ENCODE measurements at places on chromosomes 16 and 17.

DNA sequence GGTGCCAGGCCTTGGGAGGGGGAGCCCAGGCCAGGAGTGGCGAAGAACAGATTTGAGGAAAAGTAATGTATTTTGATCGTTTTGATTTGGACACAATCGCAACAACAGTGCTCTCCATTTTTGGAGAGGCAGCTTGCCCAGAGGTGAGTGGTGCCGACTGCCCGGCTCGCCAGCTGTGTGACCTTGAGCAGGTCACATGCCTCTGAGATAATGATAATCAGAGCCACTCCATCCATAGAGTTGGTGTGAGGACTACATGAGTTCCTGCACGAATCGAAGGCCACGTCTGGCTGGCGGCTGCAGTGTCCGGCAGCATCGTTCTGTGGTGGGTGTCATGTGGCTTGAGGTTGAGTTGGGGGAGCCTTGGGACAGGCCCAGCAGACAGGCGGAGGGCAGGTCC lies 20.7 kb downstream of the LLGL2 start:
- no peak for DNase-seq

DNA sequence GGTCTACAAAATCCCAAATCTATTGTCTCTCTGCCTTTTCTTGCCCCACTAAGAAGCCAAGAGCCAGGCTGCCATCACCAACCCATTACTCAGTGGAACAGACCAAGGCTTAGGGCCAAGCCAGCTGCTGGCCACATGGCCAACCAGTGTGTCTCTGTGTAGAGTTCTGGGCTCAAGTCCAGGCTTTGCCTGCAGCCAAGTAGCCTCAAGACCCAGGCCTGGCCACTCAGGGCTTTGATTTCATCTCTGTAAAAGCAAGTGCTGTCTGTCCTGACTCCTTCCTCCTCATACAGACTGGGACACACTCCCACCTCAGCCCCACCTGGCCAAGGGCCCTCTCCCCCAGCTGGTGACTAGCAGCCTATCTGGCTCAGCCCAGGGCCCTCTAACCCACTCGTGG lies 14.6 kb downstream of the SREBF1 start:
- no peak for DNase-seq

GRCh38 chr17:44587339-44587738 lies 30.1 kb downstream of the FZD2 start:
- DNase-seq: no peak

GRCh38 chr16:89020068-89020924 lies 43.3 kb upstream of the CBFA2T3 start:
- no peak for DNase-seq

DNA sequence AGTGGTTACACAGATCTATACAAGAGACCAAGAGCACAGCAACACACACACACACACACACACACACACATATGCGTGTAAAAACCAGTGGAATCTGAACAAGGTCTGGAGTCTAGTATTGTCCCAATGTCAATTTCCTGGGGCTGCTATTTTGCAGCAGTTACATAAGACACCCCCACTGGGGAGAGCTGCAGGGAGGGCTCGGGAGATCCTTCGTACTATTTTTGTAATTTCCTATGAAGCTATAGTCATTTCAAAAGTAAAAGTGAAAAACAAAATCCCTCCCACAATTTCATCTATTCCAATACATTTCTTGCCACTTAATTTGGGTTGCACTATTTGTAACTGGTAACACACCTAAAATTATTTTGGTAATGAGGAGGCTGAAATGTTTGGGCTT lies 68.5 kb downstream of the C16orf95 start:
- no peak for DNase-seq

DNA sequence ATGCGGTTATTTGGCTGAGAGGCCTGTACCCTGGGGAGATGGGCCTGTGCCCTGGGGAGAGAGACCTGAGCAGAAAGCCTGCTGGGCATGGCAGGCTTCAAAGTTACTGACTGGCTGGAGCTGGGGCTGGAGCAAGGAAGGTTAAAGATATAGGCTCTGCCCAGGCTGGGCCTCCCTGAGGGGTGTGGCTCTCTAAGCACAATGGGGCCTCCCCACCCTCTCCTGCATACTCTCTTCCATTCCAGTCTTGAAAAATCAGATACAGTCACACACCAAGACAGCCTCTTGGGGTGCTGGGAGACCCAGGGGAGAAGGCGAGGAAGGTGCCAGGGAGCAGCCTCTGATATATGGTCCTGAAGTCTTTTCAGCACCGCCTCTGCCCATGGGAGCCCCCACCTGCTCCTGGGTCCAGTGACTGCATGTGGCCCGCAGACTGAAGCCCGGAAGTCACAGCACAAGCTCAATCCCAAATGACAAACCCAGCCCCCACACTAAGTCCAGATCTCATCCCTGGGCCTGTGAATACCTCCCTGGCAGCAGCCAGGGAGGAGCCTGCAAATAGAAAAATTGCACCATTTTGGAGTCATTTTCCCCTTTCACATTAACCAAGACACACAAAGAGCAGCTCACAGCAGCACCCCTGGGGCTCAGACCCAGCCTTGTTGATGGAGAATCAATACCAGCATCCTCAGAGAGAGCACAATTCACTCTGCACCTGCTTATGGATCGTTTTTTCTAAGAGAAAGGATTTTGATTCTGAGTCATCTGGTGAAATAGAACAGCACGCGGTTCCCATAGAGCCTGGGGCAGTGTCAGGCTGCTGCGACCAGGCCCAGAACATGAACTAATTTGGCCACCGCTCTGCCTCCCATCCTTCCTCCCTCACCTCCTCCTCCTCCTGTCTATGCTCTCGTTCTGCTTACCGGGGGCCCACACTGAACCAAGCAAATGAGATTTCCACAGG lies 25.6 kb upstream of the CACNG1 start:
- no peak for DNase-seq

- peak; percentile 79 for DNase-seq
Measured at GRCh38 chr16:8963821-8964441, at the start of gene USP7. Gene USP7, minus strand, starts transcription at chr16:8963906. Its CDS starts 621 bp downstream, at chr16:8963285.

DNA sequence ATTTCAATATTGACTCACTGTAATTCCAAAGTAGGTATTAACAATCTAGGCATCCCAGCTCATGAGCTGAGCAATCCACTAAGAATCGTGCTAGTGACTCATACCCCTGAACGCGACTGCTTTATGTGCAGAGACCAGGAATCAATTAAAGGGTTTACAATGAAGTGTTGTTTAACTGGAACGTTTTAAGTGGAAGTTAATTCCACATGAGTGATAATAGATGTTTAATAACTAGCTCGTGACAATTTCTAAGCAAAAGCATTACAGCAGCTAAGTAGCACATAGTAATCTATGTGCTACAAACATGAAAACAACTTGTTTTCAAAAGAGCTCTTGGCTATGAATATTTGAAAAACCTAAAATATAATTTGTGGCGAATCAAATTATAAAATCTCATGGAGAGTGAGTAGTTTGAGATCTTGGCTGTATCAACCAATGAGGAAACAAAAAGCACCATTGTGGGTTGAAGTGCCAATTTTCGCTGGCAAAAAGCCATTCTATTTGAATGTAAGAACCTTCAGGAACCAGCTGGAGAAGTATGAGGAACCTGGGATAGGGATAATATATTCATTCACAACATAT lies 9.4 kb downstream of the GJC1 start:
- no peak for DNase-seq

GRCh38 chr16:85537331-85537788 lies 75.8 kb upstream of the GSE1 start:
- no peak for DNase-seq

DNA sequence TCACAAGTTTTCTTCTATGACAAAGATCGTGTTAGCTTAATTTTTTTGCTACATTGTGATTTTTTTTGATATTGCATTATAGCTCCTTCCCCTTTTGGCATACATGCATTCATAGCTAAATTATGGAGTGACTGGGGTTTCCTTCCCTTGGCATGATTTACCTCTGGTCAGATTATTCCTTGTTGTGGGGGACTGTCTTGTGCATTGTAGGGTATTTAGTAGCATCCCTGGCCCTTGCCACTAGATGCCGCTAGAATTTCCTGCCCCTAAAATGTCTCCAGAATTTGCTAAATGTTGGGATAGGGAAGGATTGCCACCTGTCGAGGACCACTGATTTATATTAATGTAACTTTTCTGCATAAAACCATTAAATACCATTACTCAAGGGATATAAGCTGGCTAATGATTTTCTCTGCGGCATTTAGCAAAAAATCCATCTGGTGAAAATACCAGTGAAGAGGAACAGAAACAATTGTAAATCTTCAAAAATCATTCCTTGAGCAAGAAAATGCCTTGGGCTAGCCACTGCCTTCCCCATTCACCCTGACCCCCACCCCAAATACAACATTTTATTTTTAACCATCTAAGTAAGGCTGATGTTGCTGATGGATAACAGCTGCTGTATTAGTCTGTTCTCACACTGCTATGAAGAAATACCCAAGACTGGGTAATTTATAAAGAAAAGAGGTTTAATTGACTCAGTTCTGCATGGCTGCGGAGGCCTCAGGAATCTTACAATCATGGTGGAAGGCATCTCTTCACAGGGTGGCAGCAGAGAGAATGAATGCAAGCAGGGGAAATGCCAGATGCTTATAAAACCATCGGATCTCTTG lies 195.2 kb downstream of the MAP2K6 start:
- DNase-seq: no peak

- no peak for DNase-seq
Measured at GRCh38 chr17:54063639-54064038, 240.9 kb downstream of the KIF2B start.

DNA sequence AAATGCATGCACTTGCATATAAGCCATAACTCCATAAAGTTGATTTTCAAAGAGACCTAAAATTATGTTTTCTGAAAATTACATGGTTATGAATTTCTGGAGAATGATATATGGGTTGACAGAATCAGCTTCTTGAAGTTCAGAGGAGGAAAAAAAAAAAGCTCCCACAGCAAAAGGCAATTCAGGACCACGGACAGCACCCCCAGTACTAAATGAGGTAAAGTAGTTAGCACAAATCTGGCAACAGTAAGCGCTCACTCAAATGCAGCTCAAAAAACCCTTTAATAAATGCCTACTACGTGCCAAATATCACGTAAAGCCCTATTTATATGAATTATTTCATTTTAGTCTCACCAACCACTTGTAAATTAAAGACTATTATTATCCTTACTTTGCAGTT lies 135.2 kb downstream of the SHISA9 start:
- DNase-seq: no peak

- no peak for DNase-seq
Measured at GRCh38 chr16:30750876-30751465, 2.7 kb downstream of the PHKG2 start.

DNA sequence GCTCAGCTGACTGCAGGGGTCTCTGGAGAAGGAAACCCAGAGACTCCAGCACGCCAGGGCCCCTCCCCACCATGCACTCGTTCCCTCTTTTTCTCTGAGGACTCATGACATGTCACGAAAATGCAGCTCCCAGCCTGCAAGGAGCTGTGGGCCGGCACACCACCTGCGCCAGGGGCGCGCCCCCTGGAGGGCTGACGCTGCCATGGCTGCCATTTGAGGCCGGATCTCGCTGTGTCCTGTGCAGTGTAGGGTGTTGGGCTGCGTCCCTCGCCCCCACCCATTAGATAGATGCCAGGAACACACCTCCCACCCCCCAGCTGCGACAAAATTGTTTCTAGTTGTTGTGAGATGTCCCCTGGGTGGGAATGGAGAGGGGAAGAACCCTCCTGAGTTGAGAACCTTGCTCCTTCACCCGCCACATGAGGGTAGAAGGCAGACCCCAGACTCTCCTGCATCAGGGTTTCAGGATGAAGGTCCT lies 8.2 kb downstream of the SYNGR2 start:
- peak; percentile 60 for DNase-seq

- no peak for DNase-seq
Measured at GRCh38 chr16:74700116-74700437, 585 bp downstream of the MLKL start.

All from stimulated activated CD4-positive, alpha-beta T cell treated with anti-CD3 and anti-CD28 coated beads, Interleukin-1b, Interleukin-23, amount 100 ng/mL, for 1 hour (primary cell).